ENCODE measurements at places on chromosomes 11 and 22. TPM values are rescaled to one million over a fixed set of nuclear protein-coding genes. Genes with fewer than 3 reads are reported as not detected.

- ATAC-seq = no peak
These were observed 99.2 kb downstream of the STIM1 start for GRCh38 chr11:3954448-3955298.

DNA sequence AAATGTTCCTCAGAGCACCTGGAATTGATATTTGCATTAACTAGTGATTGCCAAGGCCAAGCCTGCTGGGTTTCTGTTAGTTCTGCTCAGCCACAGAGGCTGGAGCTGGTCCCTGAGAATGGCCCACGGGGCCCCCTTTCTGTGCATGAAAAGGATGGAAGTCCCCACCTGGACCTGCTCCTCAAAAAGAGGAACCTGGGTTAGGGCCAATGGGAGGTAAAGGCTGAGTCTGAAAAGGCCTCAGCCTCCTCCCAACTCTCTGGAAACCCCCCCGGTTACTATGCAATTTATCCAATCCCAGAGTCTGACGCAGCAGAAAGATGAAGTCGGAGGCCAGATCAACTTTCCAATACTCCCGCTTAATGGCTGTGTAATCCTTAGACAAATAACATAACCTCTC, 6.8 kb upstream of the CREB3L1 start:
- no peak for ATAC-seq

Gene PYGM
- 17.1 TPM for total RNA-seq

DNA sequence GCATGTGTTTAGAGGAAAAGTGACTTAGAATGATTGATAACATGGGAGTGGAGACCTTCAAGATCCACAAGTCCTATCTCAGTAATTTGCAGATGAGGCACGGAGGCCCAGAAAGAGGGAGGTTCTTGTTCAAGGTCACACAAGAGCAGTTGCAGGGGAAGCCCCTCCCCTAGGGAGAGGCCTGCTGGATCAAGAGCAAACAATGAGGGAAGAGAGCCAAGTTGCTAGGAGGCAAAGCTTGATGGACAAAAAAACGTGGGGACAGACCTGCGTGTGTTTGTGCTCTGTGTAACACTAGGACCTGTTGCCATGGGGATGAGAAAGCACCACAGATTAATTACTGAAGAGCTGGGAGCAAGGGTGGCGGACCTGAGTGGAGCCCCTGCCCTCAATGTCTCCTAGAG, 6.4 kb upstream of the MFRP start:
- peak; percentile 23 for ATAC-seq

Gene ALDH3B1
- total RNA-seq = 13.7 TPM

GRCh38 chr11:118198370-118198769, 21.9 kb upstream of the SCN2B start:
- no peak for ATAC-seq

Gene CRYBA4
- total RNA-seq = not detected

GRCh38 chr11:36615826-36616225, 17.8 kb upstream of the RAG2 start:
- no peak for ATAC-seq

GRCh38 chr11:17703951-17704350, 15.4 kb upstream of the MYOD1 start:
- no peak for ATAC-seq

DNA sequence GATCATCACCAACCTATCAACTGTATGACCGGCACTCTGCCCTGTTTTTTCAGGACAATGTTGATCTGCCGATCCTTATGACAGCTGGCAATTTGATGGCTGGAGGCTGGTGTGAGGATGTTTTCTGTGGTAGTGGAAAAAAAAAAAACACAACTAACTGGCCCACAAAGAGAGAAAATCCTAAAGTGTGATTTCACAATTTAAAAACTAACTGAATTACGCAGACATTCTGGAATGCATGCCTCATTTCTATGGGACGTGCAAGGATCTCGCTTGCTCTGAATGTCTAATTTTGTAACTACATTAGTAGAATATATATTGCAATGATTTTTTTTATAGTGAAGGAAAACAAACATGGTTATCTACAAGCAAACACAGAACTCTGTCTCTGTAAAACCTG, 590.5 kb downstream of the ETS1 start:
- ATAC-seq = no peak

Gene CATSPERZ
- not detected for total RNA-seq

GRCh38 chr11:30717009-30717408, 130.9 kb upstream of the MPPED2 start:
- no peak for ATAC-seq

- no peak for ATAC-seq
These were observed 18.4 kb upstream of the CABP7 start for GRCh38 chr22:29701155-29701999.

DNA sequence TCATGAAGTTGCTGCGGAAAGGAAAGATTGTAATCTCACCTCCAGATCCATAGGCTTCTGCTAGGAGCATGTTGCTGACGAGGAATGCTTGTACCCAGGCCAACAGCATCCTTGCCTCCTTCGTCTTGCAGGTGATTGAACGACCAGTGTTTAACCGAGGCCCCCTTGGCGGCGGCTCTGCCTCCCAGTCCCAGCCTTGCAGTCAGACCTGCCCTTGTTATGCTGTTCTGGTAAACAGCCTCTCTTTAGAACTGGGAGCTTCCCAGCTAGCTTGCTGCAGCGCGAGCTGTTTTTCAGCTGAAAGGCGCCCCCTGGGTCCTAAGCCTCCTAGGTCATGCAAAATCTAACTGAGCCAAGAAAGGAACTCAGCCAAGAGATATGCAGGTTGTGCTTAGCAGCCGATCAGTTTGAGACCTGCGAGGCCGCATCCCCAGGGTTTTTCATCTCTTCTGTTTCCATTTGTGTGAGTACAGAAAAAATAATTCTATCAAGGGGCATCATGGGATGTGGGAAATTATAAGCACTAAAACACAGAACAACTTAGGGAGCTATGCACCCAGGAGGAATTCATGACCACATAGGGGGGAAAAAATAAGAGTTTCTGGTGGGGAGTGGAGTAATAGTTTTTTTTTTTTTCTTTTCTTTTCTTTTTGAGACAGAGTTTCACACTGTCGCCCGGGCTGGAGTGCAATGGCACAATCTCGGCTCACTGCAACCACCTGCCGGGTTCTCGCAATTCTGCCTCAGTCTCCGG, at the start of gene PIK3IP1:
Gene PIK3IP1 (minus strand): TSS at position 253 of the 754 bp plus-strand sequence. CDS start 144 bp downstream, at position 109.
- ATAC-seq = peak; percentile 64

Gene HYOU1
- total RNA-seq = 54.5 TPM

GRCh38 chr11:5226732-5227310, at the start of gene HBB:
HBB (minus strand) TSS chr11:5227071; CDS start chr11:5227021, 50 bp downstream.
- no peak for ATAC-seq

GRCh38 chr11:21461701-21462100, 731.2 kb upstream of the ANO5 start:
- ATAC-seq = no peak

Gene OR51B2
- total RNA-seq = not detected

- peak; percentile 36 for ATAC-seq
These were observed 22.0 kb upstream of the CAT start for GRCh38 chr11:34416766-34417165.

Gene IFITM10
- total RNA-seq = 0.13 TPM

- ATAC-seq = no peak
These were observed 8.8 kb upstream of the PDE3B start for GRCh38 chr11:14634813-14635212.

Gene ENTHD1
- total RNA-seq = 0.47 TPM

Gene OR8A1
- total RNA-seq = not detected

GRCh38 chr11:79492008-79492407, 51.2 kb upstream of the TENM4 start:
- ATAC-seq = no peak

GRCh38 chr22:25848954-25849353, 107.0 kb downstream of the MYO18B start:
- no peak for ATAC-seq

Gene CCDC89
- total RNA-seq = 1.7 TPM

DNA sequence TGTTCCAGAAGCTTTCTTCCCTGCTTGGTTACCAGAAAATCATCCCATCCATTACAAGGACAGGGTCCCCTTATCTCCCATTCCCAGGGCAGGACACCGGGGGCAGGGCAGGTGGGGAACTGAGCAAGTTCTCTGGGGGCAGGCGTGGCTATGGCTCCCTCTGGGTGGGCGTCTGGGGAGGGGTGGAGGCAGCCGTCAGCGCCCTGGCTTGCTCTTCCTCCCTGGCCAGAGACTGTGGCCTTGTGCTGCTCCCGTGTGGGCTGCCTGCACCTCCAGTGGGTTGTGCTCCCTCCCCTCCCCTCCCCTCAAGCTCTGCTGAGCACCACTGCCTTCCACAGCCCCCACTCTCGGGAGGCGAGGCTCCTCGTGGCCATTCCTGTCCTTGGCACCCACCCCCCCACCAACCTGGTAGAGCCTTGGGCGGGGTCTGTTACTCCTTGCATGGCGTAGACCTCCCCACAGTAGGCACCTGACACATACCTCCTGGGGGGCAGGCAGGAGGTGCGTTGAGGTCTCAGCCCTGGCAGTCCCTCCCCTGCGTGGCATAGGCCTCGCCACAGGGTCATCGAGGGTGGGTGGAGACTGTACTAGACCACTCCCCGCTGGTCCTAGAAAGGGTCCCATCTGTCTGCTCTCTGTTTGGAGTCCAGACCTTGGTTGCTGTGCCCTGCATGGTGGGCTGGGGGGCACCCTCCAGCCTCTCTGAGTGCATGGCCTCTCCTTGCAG, 24.2 kb upstream of the PPP6R3 start:
- no peak for ATAC-seq

DNA sequence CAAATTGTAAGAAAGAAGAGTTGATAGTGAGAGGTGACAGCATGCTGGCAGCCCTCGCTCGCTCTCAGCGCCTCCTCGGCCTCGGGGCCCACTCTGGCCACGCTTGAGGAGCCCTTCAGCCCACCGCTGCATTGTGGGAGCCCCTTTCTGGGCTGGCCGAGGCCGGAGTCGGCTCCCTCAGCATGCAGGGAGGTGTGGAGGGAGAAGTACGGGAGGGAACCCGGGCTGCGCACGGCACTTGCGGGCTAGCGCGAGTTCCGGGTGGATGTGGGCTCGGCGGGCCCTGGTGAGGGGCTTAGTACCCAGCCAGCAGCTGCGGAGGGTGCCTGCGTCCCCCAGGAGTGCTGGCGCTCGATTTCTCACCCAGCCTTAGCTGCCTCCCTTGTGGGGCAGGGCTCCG, 539.7 kb upstream of the CCDC179 start:
- ATAC-seq = no peak
